ENCODE measurements at places on chromosomes 7 and 10. TPM values are rescaled to one million over a fixed set of nuclear protein-coding genes. Genes with fewer than 3 reads are reported as not detected.

GRCh38 chr10:99658622-99659030, 683 bp upstream of the ENTPD7 start:
- peak; percentile 86 for DNase-seq

GRCh38 chr7:54831046-54831643, 72.1 kb upstream of the SEC61G start:
- DNase-seq = no peak

The RET gene
- total RNA-seq = 0.07 TPM

The TNKS2 gene
- total RNA-seq = 34.5 TPM

- DNase-seq = no peak
Measured at GRCh38 chr7:77428777-77429231, 12.7 kb upstream of the GSAP start.
